ENCODE measurements at places on chromosomes 7 and 10. TPM values are rescaled to one million over a fixed set of nuclear protein-coding genes. Genes with fewer than 3 reads are reported as not detected.
A peak's percentile ranks its signal among the peaks of the same experiment; 100 is the strongest.

GRCh38 chr10:1393481-1393880 lies 337.3 kb downstream of the WDR37 start:
- no peak overlapping the region for H3K4me3 ChIP-seq
- no peak for DNase-seq
- H3K27me3 ChIP-seq: peaks cover 17% of the 10 kb centered on the region
- H3K4me1 ChIP-seq: no peaks in the 10 kb centered on the region
- H3K27ac ChIP-seq: no peak overlapping the region
- H3K36me3 ChIP-seq: no peaks in the 10 kb centered on the region

DNA sequence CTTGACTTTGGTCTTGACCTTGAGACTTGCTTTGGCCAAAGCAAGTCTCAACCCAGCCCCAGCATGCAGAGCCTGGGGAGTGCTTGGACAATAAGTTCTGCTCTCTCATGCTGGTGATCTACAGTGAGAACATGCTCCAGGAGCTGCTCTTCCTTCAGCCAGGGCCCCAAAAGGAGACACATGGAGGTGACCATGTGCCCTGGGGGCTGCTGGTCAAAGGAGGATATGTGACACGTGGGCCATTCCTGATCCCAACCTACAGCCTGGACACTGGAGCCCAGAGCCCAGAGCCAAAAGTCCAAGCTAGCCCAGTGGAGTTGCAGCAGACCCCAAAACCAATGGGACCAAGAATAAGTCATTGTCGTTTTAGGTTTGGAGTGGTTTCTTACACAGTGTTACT lies 78.2 kb upstream of the CHST15 start:
- H3K36me3 ChIP-seq: no peaks in the 10 kb centered on the region
- no peak for DNase-seq
- H3K4me1 ChIP-seq: peaks cover 6% of the 10 kb centered on the region
- H3K27ac ChIP-seq: no peak overlapping the region
- H3K4me3 ChIP-seq: no peak overlapping the region
- peaks cover 7% of the 10 kb centered on the region for H3K27me3 ChIP-seq

Gene FFAR4
- total RNA-seq: 0.70 TPM

GRCh38 chr10:74056050-74056818 lies 58.3 kb downstream of the VCL start:
- H3K27ac ChIP-seq: peak overlapping the region; percentile 93
- H3K4me1 ChIP-seq: peaks cover 23% of the 10 kb centered on the region
- no peaks in the 10 kb centered on the region for H3K27me3 ChIP-seq
- no peak for DNase-seq
- H3K4me3 ChIP-seq: peak overlapping the region; percentile 55
